ENCODE measurements at places on chromosomes 12 and 14. TPM values are rescaled to one million over a fixed set of nuclear protein-coding genes. Genes with fewer than 3 reads are reported as not detected.

TAS2R42 gene
- total RNA-seq: not detected

SLC10A1 gene
- not detected for total RNA-seq

UNC79 gene
- total RNA-seq: 0.25 TPM

- no peaks in the 10 kb centered on the region for H3K36me3 ChIP-seq
- H3K27me3 ChIP-seq: no peaks in the 10 kb centered on the region
- H3K4me3 ChIP-seq: no peak overlapping the region
- H3K27ac ChIP-seq: no peak overlapping the region
Measured at GRCh38 chr14:71776471-71777360, 155.5 kb upstream of the RGS6 start.

DNA sequence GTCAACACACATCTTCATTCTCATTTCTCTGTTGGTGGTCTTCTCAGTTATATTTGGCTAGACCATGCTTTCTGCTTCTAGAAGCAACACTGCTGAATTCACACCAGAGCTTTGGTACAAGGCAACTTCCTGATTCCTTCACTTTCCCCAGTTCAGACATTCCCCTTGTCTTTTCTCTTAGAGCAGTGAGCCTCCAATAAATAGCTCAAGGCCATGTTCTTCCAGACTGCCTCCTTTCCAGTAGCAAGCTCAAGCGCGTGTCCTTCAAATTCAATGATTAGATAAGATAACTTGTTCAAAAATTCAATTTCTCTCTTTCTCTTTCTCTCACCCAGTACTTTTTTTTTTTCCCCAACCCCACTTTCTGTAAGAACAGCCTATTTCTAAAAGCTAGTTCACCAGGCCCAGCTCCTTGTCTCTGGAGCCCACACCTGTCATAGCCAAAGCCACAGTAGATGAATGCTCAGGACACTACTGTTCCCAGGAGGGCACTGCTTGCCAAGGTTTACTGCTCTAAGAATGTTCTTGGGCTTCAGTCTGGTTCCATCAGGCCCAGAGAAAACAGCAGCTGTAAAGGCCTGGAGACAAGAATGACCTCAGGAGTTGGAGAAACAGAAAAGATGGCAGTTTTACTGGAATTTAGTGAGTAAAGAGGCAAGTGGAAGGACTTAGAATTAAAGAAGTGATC is 17.7 kb downstream of the TBK1 start:
- H3K36me3 ChIP-seq: peaks cover 25% of the 10 kb centered on the region
- DNase-seq: no peak
- H3K4me1 ChIP-seq: no peaks in the 10 kb centered on the region
- H3K27me3 ChIP-seq: no peaks in the 10 kb centered on the region
- no peak overlapping the region for H3K4me3 ChIP-seq
- H3K27ac ChIP-seq: no peak overlapping the region

FAM186B gene
- 0.54 TPM for total RNA-seq

- H3K4me3 ChIP-seq: no peak overlapping the region
- no peak for DNase-seq
- H3K4me1 ChIP-seq: no peaks in the 10 kb centered on the region
- H3K27ac ChIP-seq: no peak overlapping the region
- H3K27me3 ChIP-seq: no peaks in the 10 kb centered on the region
- no peaks in the 10 kb centered on the region for H3K36me3 ChIP-seq
Measured at GRCh38 chr14:55867311-55867710, 250.9 kb upstream of the PELI2 start.

All from lung (tissue), 17 donors.